COR-L47 (cell line): ENCODE measurements at places on chromosomes 1 and 21.

DNA sequence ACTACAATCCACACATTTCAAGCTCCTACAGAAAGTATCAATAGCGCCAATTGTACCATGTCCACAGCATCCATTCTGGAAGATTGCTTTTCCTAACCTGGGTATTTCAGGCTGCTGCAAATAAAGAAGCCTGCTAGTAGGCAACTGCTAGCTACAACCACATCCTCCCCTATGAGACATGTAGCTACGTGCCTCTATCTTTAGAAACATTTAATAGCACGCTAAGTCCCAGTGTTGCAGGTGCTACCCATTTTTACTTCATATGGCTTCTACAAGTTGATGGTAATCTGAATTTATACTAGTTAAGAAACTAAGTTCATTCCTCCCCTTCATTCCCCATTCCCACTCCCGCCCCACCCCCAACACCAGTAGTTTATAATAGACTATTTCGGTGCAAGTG lies 7.4 kb upstream of the AMPD1 start:
- no peak for DNase-seq

GRCh38 chr1:165416876-165417275 lies 28.1 kb downstream of the RXRG start:
- DNase-seq: no peak

GRCh38 chr1:67723620-67724019 lies 38.6 kb downstream of the GADD45A start:
- no peak for DNase-seq

GRCh38 chr1:211613108-211613947 lies 34.4 kb upstream of the SLC30A1 start:
- DNase-seq: no peak

DNA sequence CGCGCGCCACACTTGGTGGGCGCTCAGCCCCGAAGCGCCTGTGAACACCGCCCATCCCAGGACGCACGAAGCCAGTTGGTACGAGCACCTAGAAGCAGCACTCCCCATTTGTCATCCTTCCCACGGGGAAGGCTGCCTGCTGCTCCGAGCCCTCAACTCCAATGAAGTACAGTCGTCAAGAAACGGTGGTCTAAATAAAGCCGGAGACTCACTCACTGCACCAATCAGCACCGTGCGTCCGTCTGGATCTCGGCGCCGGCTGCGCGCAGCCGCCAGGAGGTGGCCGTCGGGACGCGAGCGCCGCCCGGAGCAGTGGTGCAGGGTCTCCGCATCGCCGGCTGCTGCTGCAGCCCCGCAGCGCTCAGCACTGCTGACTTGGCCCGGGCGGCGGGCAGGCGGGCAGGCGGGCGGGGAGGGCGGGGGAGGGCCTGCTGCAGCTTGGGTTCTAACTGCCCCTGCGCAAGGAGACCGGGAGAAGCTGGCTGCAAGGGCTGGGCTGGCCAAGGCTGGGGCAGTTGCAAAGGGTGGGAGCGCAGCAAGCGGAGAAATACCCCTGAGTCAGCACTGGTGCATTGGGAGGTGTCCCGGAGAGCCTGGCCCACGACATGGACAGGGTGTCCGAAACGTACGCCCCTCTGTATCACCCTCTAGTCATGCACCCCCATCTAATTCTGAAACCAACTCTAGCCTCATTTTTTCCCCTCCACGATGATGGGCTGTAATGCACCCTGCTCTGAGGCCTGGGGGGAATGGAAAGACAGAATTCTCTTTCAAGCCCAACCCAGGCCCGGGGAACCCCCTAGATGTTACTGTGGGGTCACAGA lies 35.8 kb upstream of the H6PD start:
- no peak for DNase-seq

DNA sequence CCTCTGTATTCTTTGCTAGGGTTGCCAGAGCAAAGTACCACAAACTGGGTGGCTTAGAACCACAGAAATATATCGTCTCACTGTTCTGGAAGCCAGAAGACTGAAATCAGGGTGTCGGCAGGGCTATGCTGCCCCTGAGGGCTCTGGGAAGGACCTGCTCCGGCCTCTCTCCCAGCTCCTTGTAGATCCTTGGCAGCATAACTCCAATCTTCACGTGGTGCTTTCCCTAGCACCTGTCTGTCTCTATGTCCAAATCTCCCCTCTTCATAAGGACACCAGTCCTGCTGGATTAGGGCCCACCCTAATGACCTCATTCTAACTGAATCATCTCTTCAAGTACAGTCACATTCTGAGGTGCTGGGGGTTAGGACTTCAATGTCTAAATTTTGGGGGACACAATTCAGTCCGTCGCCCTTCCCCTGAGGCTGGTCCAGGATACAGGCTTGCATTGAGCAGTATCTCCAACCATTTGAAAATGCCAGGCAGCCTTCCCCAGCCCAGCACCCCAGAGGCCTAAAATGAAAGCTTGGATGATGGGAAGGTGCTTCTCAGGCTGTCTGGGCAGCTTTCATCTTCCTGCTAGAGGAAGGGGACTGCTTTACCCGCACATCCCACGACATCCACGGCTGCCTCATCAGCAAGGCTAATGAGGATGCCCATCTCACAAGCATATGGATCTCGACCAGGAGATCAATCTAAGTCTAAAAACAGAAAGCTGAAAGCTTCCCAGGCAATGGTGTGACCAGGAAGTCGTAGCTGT lies 24.7 kb downstream of the TRIM67 start:
- DNase-seq: no peak

DNA sequence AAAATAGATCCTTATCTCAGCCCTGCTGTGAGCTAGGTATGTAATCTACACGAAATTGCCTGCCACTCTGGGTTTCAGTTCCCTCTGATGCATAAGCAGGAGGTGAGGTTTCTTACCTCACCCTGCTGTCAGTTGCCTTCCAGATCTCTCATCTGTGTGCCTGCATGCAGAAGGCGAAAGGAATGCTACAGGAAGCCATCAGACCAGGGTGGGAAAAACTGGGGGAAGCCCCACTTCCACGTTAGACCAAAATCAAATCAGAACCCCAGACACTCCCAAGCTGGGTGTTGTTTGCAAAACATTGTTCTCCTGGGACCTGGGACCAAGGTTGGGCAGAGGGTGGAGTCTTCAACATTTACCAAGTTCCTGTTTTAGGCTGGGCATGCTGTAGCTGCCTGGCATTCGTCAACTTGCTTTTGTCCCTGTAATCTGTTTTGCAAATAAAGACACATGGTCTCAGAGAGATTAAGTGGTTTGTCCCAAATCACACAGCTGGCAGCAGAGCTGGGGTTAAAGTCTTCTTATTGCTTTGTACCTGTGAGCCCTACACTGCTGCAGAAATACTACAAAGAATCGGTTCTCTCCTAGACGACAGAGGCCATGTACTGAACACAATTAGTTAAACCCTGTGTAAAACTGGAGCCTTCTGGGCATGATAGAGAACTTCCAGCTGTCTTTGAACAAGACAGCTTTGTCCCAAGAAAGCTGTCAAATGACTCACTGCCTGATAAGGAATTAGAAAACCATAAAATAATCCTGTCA lies 389.7 kb upstream of the RUNX1 start:
- no peak for DNase-seq

DNA sequence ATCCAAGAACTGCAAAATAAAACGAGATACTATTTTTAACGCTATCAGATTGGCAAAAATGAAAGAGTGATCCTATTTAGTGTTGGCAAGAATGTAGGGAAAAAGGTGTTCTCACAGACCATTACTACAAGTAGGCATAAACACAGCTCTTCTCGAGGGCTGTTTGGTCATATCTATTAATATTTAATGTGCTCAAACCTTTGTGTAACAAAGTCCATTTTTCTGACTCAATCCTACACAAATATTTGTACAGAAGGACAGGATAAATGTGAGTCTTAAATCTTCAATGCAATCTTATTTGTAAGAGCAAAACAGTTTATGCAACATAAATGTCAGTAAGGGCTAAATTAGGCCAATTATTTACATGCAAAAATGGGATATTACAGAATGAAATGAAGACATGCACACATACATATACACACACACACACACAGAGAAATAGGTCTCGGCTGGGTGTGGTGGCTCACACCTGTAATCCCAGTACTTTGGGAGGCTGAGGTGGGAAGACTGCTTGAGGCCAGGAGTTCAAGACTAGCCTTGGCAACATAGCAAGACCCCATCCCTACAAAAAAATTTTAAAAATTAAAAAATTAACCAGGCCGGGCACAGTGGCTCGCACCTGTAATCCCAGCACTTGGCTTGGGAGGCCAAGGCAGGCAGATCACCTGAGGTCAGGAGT lies 17.7 kb downstream of the DHCR24 start:
- DNase-seq: no peak

DNA sequence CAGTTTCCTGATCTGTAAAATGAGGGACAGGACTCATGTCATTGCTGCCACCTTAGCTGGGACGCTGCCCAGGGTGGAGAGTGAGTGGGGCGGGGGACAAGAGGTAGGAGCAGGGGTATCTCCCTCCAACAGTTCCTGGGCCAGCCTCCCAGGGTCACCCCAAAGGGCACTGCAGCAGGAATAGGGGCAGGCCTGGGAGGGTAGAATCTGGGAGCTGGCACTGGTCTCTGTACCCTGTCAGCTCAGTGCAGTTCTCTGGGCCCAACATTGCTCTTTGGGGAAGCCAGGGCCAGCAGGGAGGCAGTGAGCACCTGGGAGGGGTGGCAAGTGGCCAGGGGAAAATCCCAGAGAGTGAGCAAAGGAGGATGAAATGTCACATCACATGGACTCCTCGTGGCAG lies 55.8 kb downstream of the ELK4 start:
- DNase-seq: no peak

GRCh38 chr1:154479764-154480421 lies 22.1 kb upstream of the TDRD10 start:
- peak; percentile 72 for DNase-seq

- no peak for DNase-seq
Observed at GRCh38 chr1:8987881-8988617, 38.2 kb downstream of the SLC2A7 start.

GRCh38 chr1:178530502-178530901 lies 17.6 kb downstream of the TEX35 start:
- DNase-seq: no peak

DNA sequence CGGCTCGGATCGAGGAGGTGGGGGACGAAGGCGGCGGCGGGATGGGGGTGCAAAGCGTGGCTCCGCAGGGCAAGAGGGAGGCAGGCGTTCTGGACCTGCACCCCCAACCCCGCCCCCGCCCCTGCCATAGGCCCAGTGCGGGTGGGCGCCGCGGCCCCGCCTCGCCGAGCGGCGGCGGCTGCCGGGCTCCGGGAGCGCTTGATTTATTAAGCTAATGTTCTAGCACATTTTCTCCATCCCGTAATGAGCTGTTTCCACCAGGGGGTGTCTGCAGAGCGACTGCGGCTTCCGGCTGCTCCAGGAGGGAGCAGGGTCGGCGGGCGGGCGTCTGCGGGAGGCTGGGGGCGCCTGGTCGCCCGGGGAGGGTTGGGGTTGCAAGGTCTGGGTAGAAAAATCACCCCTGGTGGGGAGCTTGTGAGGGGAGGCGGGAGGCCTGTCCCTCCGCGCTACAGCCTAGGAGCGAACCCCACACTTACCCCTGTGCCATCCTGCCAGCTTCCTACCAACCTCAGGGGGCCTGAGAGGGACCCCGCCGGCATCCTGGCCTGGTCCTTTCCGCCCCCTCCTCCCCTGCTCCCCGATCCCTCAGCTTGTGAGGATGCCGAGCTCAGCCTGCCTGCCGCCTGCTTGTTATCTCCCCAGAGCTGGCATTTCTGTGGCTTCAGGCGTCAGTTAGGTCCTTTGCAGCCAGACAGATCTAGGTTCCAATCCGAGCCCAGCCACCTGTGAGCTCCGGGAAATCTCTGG lies 48.5 kb upstream of the ACOT11 start:
- peak; percentile 72 for DNase-seq

GRCh38 chr1:202709276-202710041 lies 795 bp downstream of the SYT2 start:
- no peak for DNase-seq

- DNase-seq: peak; percentile 66
Observed at GRCh38 chr21:41419921-41420862, 5.8 kb upstream of the MX1 start.

- no peak for DNase-seq
Observed at GRCh38 chr1:192627901-192628300, 8.0 kb upstream of the RGS13 start.

- DNase-seq: no peak
Observed at GRCh38 chr21:41926807-41927171, 27.0 kb downstream of the C2CD2 start.

DNA sequence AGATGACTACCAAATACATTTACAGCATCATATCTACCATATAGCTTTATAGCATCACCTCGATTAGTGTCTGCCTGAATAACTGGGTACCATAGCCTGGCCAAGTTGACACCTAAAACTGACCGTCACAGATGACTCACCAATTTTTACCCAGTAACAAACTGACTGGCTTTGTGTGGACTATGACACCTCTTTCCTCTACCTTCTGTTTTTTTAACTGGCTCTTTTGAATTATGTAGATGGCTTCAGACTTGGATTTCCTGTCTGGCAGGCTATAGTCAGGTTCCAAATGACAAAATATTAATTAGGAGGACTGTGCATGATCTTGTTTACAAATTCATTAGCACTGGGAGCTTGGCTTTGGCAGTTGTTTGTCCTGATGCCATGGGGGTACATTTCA lies 360.3 kb downstream of the TGFB2 start:
- no peak for DNase-seq

DNA sequence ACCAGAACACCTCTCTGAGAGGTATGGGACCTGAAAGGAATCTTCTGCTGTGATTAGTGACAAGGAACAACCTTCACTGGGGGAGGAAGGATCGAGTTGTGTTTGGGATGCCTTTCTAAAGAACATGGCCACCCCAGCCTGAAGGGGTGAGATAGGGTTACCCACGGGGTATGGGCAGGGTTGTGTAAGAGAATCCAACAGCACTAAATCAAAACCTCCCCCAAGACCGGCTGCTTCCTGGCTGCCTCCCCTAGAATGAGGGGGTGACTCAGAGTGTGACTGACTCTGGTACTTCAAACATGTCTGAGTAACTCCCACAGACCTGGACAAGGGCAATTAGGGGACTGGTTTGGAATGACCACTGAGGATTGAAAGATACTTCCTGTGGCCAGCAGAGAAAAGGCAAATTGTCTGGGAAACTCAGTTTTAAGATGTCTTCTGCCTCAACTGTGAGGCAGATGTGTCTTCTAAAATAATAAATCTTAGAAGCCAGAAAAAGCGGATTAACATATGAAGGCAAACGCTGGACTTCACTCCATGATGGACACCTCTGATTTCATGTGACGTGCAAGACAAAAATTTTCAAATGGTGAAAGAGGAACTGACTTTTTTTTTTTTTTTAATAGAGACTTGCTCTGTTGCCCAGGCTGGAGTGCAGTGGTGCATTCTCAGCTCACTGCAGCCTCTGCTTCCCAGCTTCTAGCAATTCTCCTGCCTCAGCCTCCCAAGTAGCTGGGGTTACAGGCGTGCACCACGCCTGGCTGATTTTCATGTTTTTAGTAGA lies 6.7 kb upstream of the PTPN14 start:
- DNase-seq: no peak

DNA sequence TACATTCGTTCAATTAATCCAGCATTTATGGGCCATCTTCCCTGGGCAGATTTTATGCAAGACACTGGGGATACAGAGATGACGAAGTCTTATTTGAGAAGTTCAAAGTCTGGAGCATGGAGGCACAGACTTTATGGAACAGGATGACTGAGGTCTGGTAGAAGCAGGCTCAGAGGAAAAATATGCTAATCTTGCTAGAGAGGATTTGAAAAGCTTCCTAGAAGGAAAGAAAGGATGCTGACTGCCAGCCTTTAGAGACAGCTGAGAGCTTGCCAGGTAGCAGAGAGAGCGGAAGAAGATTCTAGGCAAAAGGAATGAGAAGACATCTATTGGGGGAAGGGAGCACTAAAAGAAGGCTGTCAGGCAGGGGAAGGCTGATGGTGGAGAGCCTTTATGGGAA lies 75.5 kb upstream of the ATP5PO start:
- DNase-seq: no peak
